Naive thymus-derived CD8-positive, alpha-beta T cell (primary cell): ENCODE measurements at places on chromosomes 12 and 14. TPM values are rescaled to one million over a fixed set of nuclear protein-coding genes. Genes with fewer than 3 reads are reported as not detected.

PTPRR gene
- not detected for total RNA-seq

DNA sequence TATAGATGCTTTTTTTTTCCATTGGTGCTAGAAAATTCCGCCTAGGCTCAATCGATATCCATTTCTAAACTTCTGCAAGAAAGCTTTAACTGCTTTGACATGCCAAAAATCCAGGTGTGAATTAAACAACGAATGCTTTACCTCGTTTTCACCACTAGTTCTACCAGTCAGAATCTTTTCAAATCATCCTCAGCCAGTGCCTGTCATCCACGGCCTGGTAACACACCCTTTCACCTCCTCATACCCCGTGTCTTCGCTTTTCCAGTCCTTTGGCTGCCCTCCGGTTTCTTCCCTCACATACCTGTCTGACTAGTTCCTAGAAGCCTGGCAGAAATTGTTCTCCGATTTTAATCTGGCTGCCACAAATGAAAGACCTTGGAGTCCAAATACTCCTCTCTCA lies 1.4 kb upstream of the PHC1 start:
- H3K4me3 ChIP-seq, result peak overlapping the region; percentile 87
- no peaks in the 10 kb centered on the region for H3K36me3 ChIP-seq
- H3K27me3 ChIP-seq, result no peaks in the 10 kb centered on the region
- H3K4me1 ChIP-seq, result peaks cover 20% of the 10 kb centered on the region
- DNase-seq, result no peak

DNA sequence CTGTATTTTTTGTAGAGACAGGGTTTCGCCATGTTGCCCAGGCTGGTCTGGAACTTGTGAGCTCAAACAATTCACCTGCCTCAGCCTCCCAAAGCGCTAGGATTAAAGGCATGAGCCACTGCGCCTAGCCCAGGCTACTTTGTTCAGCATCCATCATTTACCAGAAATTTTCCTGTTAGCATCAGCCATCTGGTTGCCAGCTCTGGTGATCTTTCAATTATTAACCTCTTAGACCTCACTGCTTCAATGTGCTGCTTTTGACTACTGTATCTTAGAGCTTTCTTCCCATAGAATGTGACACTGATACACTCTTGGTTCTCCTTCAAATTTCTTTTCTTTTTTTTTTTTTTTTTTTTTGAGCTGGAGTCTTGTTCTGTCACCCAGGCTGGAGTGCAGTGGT lies 5.4 kb upstream of the AMHR2 start:
- no peak for DNase-seq
- peaks cover 25% of the 10 kb centered on the region for H3K4me1 ChIP-seq
- no peak overlapping the region for H3K4me3 ChIP-seq
- H3K27ac ChIP-seq, result peak overlapping the region; percentile 31

DNA sequence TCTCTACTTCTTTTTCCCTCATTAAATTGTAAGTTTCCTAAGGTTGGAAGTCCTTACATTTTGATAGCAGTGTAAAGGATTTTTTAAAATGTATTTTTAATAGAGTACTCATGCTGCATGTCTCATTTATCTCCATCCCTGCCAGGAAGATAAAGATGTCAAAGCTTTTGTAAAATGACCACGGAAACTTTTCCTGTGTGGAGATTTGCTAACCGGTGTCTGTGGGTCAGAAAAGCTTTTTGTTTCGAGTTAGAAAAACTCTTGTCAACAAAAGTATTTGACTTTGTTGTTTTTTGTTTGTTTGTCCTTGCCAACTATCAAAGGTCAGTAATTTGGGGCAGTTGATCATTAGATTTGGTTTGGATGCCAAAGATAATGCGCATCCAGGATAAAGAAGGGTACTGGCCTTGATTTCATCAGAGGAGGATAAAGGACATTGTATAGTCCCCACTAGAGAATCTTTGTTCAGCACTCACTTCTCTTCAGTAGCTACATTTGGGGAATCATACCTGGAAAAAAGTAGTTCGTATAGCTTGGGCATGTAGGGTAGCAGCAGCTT lies 156.8 kb upstream of the HIF1A start:
- H3K4me1 ChIP-seq, result peaks cover 25% of the 10 kb centered on the region
- DNase-seq, result no peak
- H3K36me3 ChIP-seq, result peaks cover 39% of the 10 kb centered on the region
- peak overlapping the region; percentile 74 for H3K27ac ChIP-seq
- H3K4me3 ChIP-seq, result no peak overlapping the region

- no peak for DNase-seq
- no peaks in the 10 kb centered on the region for H3K27me3 ChIP-seq
- H3K27ac ChIP-seq, result no peak overlapping the region
- H3K4me3 ChIP-seq, result no peak overlapping the region
Observed at GRCh38 chr14:23916004-23916403, 37.6 kb upstream of the DHRS4 start.

- no peaks in the 10 kb centered on the region for H3K36me3 ChIP-seq
- peaks cover 2% of the 10 kb centered on the region for H3K27me3 ChIP-seq
- no peaks in the 10 kb centered on the region for H3K4me1 ChIP-seq
- no peak overlapping the region for H3K27ac ChIP-seq
Observed at GRCh38 chr12:13948621-13949020, 32.8 kb downstream of the GRIN2B start.

DNA sequence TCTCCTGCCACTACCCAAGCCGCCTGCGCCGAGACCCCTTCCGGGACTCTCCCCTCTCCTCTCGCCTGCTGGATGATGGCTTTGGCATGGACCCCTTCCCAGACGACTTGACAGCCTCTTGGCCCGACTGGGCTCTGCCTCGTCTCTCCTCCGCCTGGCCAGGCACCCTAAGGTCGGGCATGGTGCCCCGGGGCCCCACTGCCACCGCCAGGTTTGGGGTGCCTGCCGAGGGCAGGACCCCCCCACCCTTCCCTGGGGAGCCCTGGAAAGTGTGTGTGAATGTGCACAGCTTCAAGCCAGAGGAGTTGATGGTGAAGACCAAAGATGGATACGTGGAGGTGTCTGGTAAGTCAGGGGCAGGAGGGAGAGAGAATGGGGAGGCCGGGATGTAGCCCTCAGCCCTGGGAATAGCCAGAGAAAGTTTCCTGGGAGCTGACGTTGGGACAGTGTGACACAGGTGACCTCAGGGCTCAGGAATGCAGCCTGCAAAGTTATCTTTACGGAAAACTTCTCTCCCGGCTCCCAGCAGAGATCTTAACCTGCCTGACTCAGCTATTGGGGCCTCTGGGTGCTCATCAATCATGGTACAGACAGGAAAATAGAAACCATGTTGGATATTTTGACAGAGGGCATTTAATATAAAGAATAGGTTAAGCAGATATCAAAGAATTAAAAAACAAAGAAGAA lies 747 bp downstream of the HSPB8 start:
- no peaks in the 10 kb centered on the region for H3K4me1 ChIP-seq
- H3K27me3 ChIP-seq, result peaks cover 9% of the 10 kb centered on the region

- peak overlapping the region; percentile 89 for H3K27ac ChIP-seq
- peaks cover 12% of the 10 kb centered on the region for H3K36me3 ChIP-seq
- no peak for DNase-seq
- peak overlapping the region; percentile 57 for H3K4me3 ChIP-seq
Observed at GRCh38 chr14:20472536-20473169, 3.4 kb downstream of the PNP start.

DNA sequence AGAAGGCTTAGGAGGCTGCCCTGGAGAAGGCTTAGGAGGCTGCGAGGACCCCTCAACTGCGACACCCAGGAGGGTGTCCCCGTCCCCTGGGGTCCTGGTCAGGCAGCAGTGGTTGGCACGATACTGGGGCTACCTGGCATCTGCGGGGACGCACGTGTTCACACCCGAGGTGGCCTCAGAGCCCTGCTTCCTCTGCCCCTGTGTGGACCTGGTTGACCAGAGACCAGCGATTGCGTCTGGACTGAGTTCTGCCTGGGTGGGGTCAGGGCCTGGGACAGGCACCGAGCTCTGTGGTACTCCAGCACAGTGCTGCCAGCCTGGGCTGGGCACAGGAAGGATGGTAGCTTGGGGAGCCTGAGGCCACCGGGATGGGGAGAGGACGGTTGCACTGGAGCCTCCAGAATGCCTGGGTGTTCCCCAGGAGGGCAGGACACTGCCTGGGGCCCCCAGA lies 735 bp downstream of the ASPG start:
- no peak overlapping the region for H3K27ac ChIP-seq
- peaks cover 1% of the 10 kb centered on the region for H3K4me1 ChIP-seq
- no peak overlapping the region for H3K4me3 ChIP-seq
- H3K27me3 ChIP-seq, result peaks cover 13% of the 10 kb centered on the region
- DNase-seq, result no peak
- no peaks in the 10 kb centered on the region for H3K36me3 ChIP-seq

- no peak overlapping the region for H3K4me3 ChIP-seq
- no peaks in the 10 kb centered on the region for H3K36me3 ChIP-seq
- H3K4me1 ChIP-seq, result peaks cover 9% of the 10 kb centered on the region
- no peaks in the 10 kb centered on the region for H3K27me3 ChIP-seq
- DNase-seq, result no peak
Observed at GRCh38 chr12:68428211-68428610, 96.0 kb upstream of the MDM1 start.

DNA sequence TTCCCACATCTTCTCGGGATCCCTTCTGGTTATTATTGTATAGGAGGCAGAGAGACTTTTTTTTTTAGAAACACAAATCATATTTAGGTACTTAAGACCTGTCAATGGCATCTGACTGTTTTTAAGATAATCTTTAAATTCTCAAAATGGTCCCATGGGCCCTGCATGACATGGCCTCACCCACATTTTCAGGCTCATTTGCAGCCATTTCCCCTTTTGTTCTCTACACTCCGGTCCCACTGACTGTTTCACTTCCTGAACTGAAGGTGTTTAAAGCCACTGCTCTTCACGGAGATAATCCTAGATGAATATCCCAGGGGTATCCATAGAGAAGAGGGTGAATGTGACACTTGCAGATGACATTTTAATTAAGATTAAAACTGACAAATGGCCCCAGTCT lies 12.3 kb upstream of the C12orf71 start:
- no peaks in the 10 kb centered on the region for H3K27me3 ChIP-seq
- no peak overlapping the region for H3K27ac ChIP-seq
- no peaks in the 10 kb centered on the region for H3K36me3 ChIP-seq
- no peak overlapping the region for H3K4me3 ChIP-seq
- H3K4me1 ChIP-seq, result no peaks in the 10 kb centered on the region

RPL10L gene
- not detected for total RNA-seq

PPM1H gene
- not detected for total RNA-seq

GRCh38 chr12:19447386-19447785 lies 8.1 kb downstream of the AEBP2 start:
- H3K4me1 ChIP-seq, result peaks cover 85% of the 10 kb centered on the region
- no peak for DNase-seq
- peak overlapping the region; percentile 35 for H3K4me3 ChIP-seq
- peaks cover 4% of the 10 kb centered on the region for H3K36me3 ChIP-seq
- no peaks in the 10 kb centered on the region for H3K27me3 ChIP-seq

SCNN1A gene
- 4.0 TPM for total RNA-seq

- H3K36me3 ChIP-seq, result no peaks in the 10 kb centered on the region
- H3K4me3 ChIP-seq, result no peak overlapping the region
- no peak overlapping the region for H3K27ac ChIP-seq
- H3K4me1 ChIP-seq, result no peaks in the 10 kb centered on the region
- peaks cover 8% of the 10 kb centered on the region for H3K27me3 ChIP-seq
- DNase-seq, result no peak
Observed at GRCh38 chr14:62301911-62302310, 539.7 kb downstream of the SNAPC1 start.

PRB2 gene
- total RNA-seq, result not detected
